GM04503 (cell line): ENCODE measurements at places on chromosomes 7 and 10.

GRCh38 chr10:126568809-126569385 lies 101.6 kb downstream of the C10orf90 start:
- DNase-seq: no peak

DNA sequence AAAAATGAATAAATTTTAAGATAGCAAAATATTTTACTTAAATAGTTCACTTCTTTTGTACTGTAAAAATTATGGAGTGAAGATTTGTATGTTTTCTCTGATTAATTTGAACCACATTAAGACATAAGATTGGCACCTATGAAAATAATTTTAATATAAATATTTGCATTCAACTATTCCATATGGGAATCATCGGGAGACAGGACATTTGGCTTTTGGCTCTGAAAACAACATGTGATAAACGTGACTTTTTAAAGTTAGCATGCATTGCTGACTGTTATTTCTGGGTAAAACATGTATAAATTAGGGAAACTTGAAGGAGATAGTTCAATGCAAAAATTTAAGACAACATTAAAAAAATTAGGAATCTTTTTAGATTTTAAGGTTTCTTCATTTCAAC lies 117.2 kb downstream of the SEMA3E start:
- DNase-seq: no peak

DNA sequence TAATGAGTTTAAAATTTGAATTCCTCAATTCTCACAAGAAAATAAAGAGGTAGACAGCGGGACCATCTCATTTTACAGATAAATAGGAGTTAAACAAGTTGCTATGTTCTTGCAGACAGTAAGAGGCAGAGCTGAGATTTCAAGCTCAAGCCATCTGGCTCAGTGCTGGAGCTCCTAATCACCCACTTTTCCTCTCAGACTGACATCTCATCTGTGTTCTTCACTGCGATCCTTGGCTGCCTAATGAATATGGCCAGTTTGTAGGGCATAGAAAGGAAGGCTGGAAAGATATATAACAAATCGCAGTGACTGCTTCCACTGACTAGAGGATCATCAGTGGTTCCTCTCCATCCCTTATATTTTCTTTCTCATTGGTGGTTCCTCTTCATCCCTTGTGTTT lies 151.2 kb downstream of the MPP7 start:
- DNase-seq: no peak

DNA sequence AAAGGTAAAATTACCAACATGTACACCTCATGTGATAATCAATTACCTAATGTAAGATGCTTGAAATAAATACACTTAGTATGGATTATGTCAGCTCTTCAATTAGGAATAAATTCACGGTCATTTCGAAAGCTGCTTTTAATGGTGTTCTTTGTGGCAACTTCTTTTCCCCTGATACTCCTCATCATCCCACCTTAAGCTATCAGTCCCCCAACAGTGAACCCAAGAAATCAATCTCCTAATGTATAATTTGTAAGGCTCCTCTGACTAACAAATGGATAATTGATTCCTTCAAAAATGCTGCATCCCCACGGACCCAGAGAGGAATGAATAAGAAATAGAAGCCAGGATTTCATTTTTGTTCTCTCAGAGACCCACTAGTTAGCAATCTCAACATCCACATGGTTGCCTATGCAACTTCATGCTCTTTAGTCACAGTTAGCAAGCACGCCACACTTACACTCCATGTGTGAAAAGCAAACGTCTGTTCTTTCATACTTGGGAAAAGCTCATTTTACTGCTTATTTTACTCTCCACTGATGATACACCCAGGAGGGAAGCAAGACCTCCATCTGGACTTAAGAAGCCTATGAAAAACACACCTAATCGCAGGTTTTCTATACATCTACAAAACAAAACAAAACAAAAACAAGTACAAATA lies 70.1 kb downstream of the VPS41 start:
- DNase-seq: no peak

GRCh38 chr7:130273081-130273932 lies 6.6 kb downstream of the CPA2 start:
- no peak for DNase-seq
